ENCODE measurements at places on chromosomes 12 and 14.
A peak's percentile ranks its signal among the peaks of the same experiment; 100 is the strongest.

- DNase-seq, result peak; percentile 13
Measured at GRCh38 chr14:55893705-55894104, 224.5 kb upstream of the PELI2 start.

DNA sequence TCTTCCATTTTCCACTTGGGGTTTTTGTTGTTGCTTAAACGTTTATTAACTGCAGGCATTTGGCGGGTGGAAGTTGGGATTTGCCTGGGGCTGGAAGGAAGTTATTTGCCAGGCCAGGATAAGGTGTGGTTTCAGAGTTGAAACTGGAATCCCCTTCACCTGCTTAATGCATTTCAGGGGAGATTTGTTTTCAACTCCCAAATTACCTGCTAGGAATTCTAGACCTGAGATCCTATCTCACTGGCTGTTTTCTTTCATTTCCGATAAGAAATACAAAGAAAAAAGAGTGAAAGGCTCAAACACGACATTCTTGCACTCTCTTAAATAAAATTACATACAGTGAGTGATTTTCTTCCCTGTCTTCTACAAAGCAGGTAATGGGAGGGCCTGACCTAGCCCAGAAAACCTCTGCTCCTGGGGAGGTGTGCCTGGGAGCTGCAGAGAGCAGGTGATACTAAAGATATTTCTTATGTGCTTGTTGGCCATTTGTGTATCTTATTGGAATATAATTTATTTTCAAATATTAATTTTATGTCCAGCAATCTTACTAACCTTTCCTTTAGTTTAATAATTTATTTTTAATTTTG lies 278.2 kb downstream of the ZFP36L1 start:
- DNase-seq, result no peak

DNA sequence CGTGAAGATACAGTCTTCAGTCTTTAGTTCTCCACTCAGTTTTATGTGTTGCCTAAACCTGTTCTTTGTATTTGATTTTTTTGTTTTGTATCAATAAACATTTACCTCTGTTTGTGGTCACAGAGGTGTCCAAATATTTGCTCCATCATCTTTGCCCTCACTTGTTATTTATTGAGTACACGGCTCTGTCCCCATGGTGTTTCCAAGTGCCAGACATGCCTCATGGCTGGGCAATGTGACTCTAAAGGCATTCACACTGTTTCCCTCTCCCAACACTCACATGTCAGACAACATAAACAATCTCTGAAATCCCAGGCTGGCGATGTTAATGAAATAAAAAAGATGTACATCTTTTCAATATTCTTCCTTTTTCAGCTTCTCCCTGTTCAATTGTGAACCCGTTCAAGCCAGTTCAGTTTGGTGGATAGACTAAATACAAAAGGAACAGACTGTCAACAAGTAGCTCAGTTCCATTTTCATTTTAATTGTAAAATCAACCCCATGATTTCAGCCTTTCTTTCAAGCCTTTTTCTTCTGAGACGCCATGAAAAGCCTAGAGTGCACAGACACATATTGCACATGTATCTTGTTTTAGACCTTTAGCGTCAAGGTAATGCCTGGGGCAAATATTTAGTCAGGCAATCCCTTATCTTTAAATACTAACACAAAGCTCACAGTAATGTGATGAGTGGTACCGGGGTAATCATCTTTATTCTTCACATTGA lies 680.7 kb downstream of the GALC start:
- DNase-seq, result no peak

DNA sequence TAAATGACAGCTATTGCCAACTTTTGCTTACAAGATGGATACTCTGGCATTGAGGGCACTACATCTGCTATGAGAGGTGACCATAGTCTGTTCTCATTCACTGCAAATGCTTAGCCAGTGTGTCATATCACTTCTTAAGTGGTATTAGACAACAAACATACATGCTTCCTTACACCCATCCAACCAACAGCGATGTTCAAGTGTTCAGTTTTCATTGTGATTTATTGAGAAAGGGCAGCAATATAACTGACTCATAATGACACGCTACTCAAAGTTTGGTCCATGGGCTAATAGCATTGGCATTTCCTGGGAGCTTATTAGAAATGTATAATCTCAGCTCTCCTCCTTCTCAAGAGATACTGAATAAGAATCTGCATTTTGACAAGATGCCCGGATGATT lies 181.7 kb downstream of the NPAS3 start:
- DNase-seq, result peak; percentile 4

DNA sequence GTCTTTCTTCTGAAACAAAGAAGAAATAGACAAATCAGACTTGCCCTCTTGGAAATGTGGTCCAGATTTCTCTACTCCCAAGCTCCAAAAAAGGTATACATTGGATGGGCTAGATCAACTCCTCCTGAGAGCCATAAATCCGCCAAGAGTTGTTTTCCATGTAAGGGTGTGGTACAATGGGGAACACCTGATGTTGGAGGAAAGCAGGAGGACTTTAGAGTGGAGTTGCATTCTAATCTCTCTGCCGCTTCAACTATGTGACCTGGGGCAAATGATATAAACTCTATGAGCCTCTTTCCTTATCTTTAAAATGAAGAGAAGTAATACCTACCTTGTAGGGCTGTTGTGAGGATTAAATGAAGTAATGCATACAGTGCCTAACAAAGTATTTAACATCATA lies 101.6 kb downstream of the RMST start:
- DNase-seq, result no peak

DNA sequence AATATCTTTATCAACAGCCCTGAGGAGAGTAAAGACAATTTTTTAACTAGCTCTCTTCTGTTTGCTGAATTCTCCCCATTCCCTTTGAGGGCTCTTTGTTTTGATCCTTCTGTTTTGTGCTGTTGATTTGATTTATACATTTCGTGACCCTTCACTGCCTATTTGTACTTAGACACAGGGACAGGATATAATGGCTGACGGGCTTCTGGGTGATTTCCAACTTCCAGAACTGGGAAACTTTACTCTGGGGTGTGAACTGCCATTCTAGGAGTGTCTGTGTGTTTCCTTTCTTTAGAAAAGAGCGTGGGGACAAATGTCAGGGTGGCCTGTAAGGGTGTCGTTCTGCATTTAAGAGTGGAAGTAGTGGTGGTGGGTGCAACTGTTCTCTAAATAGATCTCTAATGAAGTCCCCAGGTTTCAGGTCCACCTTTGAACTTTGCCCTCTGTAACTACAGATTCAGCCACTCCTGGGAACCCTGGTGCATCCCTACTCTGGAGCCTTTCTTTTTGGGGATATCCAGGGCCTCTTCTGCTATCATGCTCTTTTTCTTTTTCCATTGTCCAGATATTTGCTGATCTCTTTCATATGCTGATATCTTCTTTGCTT lies 22.3 kb upstream of the SSPN start:
- no peak for DNase-seq

GRCh38 chr12:99435095-99435791 lies 212.3 kb upstream of the GARIN6 start:
- DNase-seq, result no peak

GRCh38 chr12:123973552-123974341 lies 732 bp downstream of the ZNF664 start:
- peak; percentile 37 for DNase-seq

- no peak for DNase-seq
Measured at GRCh38 chr14:42513837-42514236, 907.2 kb downstream of the LRFN5 start.

GRCh38 chr12:33653362-33653761 lies 213.7 kb upstream of the SYT10 start:
- no peak for DNase-seq

DNA sequence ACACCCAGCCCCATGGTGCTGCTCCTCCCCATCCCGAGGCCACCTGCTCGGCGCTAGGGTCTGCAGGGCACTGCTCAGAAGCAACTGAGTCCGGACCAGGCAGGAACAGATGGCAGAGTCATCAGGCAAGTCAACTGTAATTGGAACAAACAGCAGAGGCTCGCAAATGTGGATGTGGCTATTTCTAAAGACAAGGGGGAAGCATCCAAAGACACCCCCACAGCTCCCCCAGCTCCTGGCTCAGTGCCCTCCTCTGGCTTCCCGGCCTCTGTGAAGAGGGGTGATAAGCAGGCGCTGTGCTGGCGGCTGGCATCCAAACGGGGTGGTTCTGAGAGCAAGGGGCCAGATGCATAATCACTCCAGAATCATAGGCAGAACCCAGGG lies 125.6 kb downstream of the PIWIL1 start:
- no peak for DNase-seq

GRCh38 chr14:75128596-75128990 lies 1.7 kb upstream of the NEK9 start:
- DNase-seq, result no peak

GRCh38 chr14:92728759-92729364 lies 19.6 kb downstream of the LGMN start:
- DNase-seq, result no peak

DNA sequence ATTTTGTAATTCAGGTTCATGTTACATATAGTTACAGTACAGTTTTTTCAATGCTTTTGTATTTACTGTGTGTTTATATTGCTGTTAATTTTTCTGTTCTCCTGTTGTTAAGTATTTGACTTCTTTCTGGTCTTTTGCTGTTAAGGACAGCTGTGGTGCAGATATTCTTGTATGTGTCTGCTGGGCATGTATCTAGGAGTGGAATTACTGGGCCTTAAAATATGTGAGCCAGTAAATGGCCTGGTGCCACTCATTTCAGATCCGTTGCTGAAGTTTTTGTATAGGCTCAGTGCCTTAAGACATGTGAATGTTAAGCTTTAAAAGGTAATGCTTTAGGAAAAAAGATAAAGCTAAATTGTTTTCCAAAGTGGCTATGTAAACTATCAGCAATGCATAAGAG lies 87.3 kb downstream of the TTLL5 start:
- DNase-seq, result no peak

DNA sequence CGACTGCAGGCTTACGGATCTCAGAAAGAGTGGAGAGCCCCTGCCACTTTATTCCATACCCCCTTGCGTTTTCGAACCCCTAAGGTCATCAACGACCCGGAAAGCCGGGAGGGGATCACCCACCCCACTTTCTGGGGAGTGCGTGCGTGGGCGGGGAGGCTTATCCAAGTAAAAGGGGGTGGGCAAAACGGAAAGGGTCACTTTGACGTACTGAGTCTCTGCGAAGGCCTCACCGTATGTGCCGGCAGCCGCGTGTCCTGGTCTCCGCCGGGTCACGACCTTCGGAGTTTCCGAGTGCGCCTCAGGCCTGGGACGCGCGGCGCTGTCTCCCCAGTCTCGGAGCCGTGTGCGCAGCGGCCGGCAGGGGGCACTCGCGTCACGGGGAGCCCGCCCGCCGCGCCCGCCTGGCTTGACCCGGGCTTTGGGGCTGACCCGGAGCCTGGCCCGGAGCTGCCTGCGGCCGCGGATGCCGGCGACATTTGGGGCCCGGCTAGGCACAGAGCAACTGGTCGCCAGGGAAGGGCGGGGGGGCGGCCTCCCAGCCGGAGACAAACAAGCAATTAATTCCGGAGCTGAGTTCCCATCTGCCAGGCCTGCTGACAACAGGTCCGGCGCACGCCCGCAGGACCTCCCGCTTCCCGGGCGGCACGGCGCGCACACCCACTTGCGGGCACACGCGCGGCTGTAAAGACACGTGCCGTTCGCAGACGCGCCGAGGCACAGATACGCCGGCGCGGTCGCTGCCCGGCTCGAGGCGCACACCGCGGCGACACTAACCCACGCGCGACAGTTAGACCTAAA lies 890 bp upstream of the KIF26A start:
- DNase-seq, result peak; percentile 92

DNA sequence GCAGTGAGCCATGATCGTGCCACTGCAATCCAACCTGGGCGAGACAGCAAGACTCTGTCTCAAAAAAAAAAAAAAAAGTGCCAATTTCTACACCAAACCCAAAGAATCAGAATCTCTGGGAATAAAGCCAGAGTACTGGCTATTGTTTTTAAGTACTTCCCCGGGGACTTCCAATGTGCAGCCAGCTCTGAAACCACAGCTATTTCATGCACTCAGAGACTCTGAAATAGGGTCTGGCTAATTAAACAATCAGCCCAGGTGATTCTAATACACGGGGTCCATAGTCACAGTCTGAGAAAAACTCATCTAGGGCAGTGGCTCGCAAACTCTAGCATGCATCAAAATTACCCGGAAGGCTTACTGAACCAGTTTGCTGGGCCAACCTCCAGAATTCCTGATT lies 56.3 kb downstream of the SIX6 start:
- peak; percentile 26 for DNase-seq

DNA sequence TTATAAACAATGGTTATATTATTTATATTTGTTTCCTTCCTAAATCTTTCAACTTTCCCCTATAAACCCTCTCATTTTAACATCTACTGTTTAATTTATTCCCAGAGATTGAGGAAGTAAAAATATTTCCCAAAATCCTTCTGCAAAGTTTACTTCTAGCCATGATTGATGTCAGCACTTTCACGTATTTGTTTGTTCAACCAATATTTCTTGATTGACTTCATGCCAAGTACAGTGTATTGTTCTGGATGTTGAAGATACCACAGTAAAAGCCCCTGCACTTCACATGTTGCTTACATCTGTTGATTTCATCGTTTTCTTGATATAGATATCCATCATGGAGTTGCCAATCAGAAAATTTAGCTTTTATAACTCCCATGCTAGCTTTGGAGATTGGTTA lies 81.8 kb downstream of the TTLL5 start:
- DNase-seq, result no peak

DNA sequence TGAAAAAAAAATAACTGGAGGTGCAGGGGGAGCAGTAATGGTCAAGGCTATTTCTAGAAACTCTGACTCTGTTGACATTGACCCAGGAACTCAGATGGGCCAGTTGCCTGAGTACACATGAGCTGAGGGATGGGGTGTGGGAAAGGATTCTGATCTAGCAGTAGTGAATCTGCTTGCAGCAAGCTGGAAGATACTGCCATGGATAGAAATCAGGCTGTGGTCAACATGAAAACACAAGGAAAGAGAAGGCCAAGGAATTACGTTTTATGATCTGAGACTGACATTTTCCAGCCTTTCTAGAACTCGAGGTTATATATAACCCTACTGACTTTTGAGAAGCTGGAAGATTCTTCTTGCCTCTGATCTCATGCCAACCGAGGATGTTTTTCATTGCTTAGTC lies 90.0 kb downstream of the ANO6 start:
- DNase-seq, result no peak

GRCh38 chr14:74255281-74255680 lies 16.0 kb downstream of the VSX2 start:
- no peak for DNase-seq

- no peak for DNase-seq
Measured at GRCh38 chr12:54357506-54358190, 6.6 kb downstream of the GPR84 start.

GRCh38 chr14:95068080-95068479 lies 89.2 kb downstream of the DICER1 start:
- no peak for DNase-seq

All from AG08396 (cell line).